Endothelial cell of umbilical vein (primary cell): ENCODE measurements at places on chromosomes 5 and 9.

- DNase-seq: no peak
Observed at GRCh38 chr5:103345461-103345860, 86.9 kb downstream of the MACIR start.

DNA sequence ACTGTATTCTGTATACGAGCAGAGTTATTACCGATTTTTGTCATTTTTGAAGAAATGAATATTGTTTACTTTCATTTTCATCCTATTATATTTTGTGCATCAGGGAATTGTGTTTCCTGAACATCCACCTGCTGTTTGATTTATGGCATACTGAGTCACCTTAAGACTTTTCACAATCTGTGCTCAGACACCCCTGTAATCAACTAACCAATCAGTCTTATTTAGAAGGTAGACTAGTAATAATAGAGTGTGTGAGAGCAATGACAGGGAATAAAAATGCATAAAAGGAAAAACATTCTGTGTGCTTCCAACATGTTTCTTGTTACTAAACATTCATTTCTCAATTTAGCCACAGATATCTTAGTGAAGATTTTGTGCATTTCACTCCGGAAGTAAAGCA, 1413.6 kb upstream of the ACO1 start:
- no peak for DNase-seq

GRCh38 chr5:611731-612486, at the start of gene CEP72:
Gene CEP72, plus strand, starts transcription at chr5:612340. Its CDS starts 22 bp downstream, at chr5:612362.
- DNase-seq: peak; percentile 84

DNA sequence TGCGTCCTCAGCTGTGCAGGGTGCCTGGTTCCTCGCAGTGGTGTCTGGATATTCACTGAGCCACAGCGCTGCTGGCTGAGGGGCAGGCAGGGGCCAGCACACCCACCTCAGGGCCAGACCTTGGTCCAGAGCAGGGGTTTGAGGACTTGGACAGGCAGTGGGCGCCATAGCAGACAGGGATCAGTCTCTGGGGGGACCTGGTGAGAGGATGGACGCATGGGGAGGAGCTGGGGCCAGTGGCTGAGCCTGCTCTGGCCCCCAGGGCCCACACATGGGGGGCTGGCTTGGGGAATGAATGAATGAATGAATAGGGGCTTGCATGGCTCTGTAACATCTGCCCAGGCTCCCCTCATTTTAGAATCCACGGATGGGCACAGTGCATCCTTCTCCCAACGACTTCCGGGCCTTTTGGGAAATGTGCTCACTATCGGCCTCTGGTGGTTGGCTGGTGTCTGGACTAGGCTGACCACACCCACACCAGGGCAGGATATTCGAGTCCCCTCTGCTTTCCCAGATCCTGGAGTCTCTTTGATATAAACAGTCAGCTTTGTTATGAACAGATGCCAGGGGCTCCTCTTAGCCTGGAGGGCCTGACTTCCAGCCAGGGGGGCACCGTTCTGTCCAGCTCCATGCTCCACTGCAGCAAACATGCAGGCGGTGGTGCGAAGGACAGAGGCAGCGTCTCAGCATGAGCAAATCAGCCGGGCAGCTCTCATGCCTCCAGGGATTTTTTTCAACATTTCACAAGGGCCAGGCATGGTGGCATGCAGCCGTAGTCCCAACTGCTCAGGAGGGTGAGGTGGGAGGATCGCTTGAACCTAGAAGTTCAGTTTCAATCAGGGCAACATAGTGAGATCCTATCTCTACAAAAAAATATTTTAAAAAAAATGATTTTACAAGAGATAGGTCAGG, 62.6 kb downstream of the NEK6 start:
- peak; percentile 45 for DNase-seq

- DNase-seq: no peak
Observed at GRCh38 chr5:11504886-11505193, 399.4 kb downstream of the CTNND2 start.

GRCh38 chr9:131771646-131772045, 31.8 kb upstream of the RAPGEF1 start:
- DNase-seq: no peak

GRCh38 chr5:170219615-170220014, 13.2 kb upstream of the C5orf58 start:
- peak; percentile 68 for DNase-seq

- no peak for DNase-seq
Observed at GRCh38 chr9:87334366-87334765, 163.3 kb upstream of the DAPK1 start.

- no peak for DNase-seq
Observed at GRCh38 chr9:108219664-108220063, 636.1 kb downstream of the ACTL7B start.

DNA sequence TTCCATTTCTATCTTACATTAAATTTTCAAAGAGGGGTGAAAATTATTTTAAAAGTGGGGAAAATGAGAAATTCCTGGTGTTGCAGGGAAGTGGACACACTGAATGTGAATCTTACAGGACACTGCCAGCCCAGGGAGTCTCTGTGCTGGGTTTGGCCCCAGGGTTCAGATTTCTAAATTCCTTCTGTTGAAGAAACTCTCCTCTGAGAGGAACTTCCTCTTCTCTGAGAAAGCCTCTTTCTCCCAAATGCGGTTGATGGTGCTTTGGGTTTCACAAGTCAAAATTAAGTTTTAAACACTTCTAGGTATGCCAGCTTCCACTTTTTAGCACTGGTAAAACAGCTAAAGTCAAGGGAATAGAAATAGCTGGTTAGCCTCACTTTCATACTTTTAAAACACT, 317.9 kb upstream of the ITGA1 start:
- no peak for DNase-seq

DNA sequence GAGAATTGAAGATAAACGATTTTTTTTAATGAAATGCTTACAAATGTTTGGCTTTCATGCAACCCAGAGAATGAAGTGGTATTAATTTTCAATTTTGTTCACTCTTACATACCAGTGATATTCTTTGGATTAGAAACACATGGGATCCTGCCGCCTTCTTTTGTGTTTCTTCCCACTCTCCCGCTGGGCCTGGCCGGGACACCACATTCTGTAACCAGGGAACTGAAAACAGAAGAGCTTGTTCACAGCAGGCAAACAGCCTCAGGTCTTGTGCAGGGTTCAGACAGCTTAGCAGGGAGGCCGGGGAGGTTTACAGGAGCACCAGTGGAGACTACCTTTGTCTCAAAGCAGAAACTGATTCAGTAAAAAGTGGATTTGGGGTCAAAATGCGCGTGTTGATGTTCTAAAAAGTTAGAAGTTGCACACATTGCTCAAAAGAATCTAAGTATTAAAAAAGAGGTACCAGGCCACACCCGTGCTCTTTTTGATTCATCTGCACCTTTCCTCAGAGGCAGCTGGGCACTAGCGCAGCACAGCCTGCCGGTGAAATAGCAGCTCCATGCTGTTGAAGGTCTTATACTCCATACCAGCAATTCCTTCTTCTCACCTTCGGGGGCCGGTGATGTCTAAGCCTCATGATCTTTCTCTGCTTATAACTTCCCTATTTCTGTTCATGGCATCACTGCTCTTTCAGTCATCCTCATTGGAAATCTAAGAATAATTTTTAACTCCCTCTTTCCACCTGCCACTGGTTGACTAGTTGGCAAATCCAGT, 67.1 kb downstream of the GRAMD2B start:
- no peak for DNase-seq

- DNase-seq: no peak
Observed at GRCh38 chr5:119740225-119740624, 110.9 kb downstream of the FAM170A start.

GRCh38 chr9:31996331-31996730, 388.1 kb upstream of the ACO1 start:
- no peak for DNase-seq

DNA sequence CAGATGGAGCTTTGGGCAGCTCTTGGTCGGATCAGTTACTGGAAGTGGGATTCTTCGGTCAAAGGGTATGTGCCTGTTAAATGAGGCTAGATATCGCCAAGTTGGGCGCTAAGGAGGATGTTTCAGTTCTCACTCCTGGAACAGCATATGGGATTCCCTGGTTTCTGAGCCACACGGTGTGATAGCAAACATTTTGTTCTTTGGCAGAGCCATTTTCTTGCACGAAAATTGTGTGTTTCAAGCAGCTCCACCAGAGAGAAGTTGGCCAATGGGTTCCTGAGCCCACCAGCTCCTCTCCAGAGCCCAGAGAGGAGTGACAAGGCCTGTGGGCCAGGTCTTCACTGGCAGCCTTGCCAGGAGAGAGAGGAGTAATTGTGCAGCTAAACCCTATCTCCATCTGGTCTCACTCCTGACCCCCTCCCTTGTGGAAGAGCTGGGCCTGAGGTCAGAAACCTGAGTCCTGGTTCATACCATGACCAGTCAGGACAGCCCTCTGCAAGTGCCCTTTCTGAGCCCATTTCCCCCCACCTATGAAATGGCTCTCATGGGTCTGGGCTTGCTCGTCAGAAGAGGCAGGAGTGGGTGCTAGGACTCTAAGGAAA, 10.7 kb upstream of the SLC6A7 start:
- no peak for DNase-seq

GRCh38 chr5:176697267-176697933, 50.1 kb downstream of the TSPAN17 start:
- DNase-seq: no peak

DNA sequence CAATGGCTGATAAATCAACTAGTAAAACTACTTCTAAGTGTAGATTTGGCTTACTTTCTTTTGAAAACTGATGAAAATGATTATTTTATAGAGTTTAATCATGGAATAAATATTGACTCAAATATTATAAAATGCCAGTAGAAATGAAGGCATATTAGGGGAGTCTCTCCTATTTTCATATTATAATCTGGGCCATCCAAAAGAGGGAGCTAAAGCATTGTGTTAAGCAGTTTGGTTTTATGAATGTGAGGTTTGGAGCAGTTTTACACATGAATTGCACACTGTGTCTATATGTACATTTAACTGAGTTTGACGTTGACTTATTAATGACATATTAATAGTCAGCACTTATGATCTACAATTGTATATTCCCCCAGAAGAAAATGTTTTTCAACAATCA, 17.4 kb downstream of the CDH9 start:
- DNase-seq: no peak

DNA sequence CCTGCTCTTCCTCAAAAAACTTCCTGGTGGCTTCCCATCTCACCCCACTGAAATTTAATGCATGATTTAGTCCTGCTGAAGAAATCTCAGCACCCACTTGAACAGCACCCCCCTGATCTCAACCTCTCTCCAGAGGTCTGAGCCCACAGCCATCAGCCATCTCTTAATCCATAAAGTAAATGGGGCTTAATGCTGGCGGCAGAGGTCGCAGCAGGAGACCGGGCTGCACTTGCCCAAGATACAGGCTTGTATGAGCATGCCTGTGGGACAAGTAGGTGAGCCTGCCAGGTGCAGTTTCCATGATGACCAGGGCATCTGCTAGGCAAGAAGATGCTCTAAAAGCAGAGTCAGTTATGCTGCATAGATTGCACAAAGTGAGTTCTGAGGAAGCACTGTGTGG, 52.4 kb upstream of the CTXN3 start:
- no peak for DNase-seq

- no peak for DNase-seq
Observed at GRCh38 chr9:119052339-119053030, 316.8 kb downstream of the BRINP1 start.

DNA sequence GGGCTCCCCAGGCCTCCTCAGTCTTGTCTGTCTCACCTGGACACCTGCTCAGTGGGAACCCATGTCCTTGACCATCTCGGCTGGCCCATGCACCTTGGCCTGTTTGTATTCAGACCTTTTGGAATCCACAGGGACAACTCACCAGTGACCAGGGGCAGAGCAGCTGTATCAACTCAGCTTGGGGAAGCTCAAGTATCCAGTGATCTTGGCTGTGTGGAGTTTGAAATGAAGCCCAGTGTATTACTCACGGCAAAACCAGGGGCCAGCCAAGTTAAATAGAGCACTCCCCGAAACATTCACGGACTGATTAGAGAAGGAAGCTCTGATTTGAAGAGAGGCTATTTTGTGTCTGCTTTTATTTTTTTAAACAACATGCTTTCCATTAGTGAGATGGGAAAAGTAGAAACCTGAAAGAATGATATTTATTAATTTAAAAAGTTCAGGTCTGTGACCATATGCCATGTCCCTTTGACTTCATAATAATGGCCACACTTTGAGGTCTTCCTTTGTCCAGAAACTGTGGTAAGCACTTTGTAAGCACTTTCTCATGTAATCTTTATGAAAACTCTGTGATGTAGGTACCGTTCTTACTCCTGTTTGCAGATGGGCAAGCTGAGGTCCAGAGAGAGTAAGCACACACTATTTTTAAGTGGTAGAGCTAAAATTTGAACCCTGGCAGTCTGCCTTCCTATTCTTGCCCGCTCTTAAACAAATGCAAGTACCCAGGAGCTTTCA, 656.5 kb downstream of the BNC2 start:
- peak; percentile 91 for DNase-seq

DNA sequence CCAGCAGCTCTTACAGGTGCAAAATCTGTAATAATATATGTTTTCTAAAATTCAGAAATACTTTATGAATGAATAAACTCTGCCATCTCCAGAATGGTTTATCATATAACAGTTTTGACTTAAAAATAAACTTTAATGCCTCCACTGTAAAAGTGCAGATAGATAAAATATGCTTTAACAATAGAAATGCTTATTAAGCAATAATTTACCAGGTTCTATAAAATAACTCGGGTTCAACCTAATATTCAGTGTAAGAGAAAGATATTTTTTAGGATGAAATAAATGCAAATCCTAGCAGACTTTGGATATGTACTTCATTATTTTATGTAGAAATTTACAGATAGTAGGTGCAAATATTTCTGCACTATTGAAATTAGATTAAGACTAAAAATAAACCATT, 74.1 kb downstream of the FBXL7 start:
- no peak for DNase-seq

- DNase-seq: no peak
Observed at GRCh38 chr5:10994091-10994986, 233.3 kb upstream of the DAP start.

DNA sequence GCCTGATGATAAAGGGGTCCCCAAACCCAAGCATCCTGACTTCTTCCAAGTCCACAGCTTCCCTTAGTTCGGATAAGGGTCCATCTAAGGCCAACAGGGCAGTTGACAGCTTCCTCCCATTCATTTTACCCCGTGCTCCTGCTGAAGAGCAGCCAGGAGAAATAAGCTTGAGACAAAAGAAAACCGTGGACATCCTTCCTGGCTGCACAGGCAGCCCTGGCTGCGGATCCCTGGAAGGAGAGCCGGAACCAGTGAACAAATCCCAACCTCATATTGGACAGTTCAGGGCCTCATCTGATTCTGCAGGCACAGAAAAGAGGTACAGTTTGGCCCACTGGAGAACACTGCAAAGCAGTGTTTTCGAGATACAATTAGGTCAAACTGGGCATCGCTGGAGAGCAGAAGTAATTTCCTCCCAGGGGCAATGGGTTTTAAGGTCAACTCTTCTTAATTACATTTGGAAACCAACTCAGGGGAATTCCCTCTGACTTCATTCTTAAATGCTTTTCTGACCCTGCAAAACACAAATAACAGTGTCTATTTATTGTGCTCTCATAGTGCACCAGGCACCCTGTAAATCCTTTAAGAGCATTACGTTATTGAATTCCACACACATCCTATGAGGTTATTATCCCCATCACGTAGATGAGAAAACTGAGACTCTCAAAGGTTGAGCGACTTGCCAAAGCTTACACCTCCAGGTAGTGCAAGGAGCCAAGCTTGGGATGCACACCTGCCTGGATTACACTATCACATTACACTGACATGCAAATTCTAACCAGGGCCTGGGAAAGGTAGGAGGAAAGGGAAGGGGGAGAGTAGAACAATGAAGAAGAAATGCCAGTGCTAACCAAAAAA, 21.2 kb downstream of the ADAM19 start:
- peak; percentile 86 for DNase-seq
